Stimulated activated CD8-positive, alpha-beta memory T cell treated with anti-CD3 and anti-CD28 coated beads, Interleukin-15, amount 100 ng/mL, for 1 hour (primary cell): ENCODE measurements at places on chromosomes 3 and 15.

- DNase-seq, result no peak
These were observed 10.9 kb downstream of the CCDC13 start for GRCh38 chr3:42762046-42762724.

- no peak for DNase-seq
These were observed 243.9 kb downstream of the TBL1XR1 start for GRCh38 chr3:176953106-176954060.

DNA sequence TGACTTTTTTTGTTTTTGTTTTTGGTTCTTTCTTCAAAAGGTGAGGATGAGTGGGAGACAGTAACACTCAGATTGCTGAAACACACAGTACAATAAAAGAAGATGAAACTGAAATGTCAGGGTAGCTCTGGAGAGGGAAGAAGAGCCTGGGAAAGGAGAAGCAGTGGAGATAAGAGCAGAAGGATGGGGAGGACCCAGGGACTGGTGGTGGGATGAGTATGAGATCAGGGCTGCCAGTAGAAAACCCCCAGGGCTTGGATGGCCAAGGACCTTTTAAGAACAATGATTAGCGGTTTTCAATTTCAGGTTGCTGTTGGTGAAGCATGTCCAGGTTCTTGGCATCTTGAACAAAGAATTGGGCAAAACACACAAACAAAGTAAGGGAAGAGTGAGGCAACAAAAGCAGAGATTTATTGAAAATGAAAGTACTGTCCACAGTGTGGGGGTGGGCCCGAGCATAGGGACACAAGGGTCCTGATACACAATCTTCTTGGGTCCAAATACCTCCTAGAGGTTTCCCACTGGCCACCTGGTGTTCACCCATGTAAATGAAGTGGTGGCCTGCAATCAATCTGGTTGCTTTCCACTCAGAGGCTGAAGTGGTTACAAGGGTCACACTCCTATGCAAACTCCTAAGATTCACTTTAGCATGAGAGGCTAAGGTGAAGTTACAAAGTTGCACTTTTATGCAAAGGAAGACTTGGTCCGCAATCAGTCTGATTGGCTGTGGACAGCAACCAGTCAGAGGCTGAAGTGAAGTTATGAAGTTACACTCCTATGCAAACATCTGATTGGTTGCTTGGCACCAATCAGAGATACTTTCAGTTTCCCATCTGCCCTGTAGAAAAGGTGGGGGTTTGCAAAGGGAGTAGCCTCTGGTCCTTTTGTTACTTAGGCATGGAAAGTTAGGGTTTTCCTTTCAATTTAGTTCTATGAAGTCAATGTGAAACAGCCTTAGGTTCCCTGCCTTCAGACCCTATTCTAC is 26.1 kb upstream of the MFSD1 start:
- no peak for DNase-seq

- DNase-seq, result no peak
These were observed 105.6 kb downstream of the MEIS2 start for GRCh38 chr15:36994790-36995189.

DNA sequence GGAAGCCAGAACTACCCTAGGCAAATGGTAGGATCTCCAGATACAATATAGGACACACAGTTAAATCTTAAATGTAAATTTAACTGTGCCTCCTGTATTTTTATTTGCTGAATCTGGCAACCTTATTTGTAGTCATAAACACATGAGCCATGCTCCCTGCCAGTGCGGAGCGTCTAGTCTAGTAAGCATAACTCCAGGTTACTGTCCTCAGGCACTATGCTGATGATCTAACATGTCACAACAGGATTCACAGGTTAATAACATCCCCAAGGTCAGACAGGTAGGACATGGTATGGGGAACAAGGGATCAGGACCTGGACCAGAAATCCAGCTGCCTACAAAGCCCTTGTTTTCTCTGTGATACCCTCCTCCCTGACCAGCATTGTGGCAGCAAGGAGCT is 305.1 kb downstream of the CACNA2D3 start:
- DNase-seq, result no peak

GRCh38 chr3:5390221-5390620 is 202.7 kb downstream of the EDEM1 start:
- no peak for DNase-seq

- no peak for DNase-seq
These were observed 25.2 kb downstream of the NOX5 start for GRCh38 chr15:69039516-69040225.

DNA sequence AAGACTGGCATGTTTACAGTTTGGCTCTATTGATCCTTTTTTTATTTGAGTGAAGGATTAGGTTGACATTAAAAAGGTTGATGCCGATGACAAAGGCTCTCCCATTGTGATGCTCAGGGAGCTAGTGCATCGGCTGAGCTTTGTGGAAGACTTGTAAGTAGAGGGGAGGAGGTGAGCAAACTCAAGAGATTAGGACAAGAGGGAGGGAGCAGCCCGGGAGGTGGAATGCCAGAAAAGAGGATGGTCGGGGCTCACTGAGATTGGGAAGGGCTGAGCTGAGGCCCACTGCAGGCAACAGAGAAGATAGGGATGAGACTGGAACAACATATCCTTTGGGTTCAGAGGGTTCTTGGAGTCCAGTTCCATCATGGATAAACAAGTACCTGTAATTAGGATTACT is 26.5 kb upstream of the PSMD6 start:
- no peak for DNase-seq

DNA sequence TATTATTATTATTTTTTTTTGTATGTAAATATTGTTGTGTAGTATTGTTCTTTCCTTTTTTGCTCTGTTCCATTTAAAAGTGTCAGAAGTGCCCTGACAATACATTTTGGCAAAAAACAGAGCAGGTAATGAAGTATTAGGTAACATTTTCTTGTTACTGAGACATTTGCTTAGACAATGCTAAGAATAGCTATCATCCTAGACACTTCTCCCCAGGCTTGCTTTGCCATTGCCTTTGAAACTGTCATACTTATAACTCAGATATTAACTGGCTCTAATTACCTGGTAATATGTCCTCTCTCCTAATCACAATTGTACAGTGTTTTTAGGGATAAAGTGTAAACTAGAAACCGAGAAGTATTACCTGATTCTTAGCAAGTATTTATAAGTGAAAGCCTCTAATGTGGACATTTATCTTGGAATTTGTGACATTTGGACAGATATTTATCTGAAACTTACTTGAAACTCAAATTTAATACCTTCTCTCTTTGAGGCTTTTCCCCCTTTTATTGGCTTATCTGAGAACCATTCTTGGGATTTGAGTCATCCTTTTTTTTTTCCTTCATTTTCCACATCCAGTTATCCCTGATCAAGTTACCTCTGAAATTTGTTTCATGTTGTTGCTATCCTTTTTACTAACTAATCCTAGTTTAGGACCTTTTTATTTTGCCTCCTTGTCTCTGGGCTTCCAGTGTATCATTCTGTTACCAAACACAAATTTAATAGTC is 13.1 kb downstream of the ARIH1 start:
- DNase-seq, result no peak

- DNase-seq, result no peak
These were observed 21.3 kb downstream of the KIF9 start for GRCh38 chr3:47261301-47261700.

GRCh38 chr3:5564278-5564666 is 376.8 kb downstream of the EDEM1 start:
- DNase-seq, result no peak

GRCh38 chr3:100957261-100957986 is 35.8 kb downstream of the ABI3BP start:
- no peak for DNase-seq

DNA sequence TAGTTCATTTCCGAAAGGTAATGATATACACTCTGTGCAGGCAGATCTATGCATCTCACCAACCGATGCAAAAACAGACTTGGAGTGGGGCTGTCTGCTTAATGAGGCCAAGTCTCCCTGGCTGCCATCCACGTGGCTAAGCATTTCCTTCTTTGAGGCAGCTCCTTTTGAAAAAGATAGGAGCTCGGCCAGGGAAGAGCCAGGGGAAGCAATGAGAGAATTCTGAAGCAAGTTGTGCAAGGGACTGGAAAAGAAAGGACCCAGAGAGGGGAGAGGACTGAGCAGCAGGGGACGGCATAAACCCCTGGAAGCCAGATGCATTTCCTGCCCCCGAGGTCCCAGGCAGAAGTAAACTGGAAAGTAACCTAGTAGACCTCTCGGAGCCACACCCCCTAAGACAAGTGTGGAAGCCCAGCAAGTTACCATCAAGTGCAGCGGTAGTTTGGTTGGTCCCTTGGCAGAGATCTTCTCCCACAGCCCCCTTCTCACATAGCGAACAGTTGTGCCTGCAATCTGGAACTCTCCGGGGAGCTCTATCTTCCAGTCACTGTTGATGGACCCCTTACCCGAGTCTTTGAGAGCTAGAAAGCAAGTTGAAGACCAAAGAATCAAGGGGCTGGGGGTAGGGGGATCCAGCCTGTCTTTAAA is 288.2 kb downstream of the ADAMTS17 start:
- no peak for DNase-seq

- no peak for DNase-seq
These were observed 56.6 kb downstream of the P3H2 start for GRCh38 chr3:190064112-190064511.

DNA sequence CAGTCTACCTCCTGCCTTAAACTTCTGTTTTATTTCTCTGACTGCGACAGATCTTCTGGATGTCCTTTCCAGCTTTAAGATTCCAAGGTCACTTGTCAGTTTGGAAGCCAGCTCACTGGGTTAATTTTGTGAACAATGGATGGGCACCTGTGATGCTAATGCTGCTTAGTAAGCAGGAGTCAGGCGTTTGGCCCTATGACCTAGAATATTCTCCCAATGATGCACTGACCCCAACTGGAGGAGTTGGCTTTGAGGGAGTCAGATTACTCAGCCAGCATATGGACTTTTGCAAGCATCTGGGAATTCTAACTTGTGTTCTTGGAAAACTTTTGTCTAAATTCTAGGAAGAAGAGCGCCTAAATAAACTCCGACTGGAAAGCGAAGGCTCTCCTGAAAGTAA is 28.1 kb downstream of the HACD3 start:
- no peak for DNase-seq

DNA sequence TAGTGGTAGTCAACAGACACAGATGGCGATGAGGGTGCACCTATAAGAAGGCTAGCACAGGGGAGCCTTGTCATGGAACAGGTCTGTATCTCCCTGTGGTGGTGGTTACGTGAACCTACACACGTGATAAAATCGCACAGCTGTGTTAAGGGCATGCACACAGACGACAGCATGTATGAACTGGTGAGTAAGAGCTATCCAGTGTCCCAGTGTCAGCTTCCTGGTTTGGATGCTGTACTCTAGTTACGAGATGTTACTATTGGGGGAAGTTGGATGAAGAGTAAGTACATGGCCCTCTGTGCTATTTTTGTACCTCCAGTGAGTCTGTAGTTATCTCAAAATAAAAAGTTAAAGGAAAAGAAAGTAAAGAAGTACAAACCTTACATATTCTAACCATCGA is 38.2 kb downstream of the MTMR10 start:
- DNase-seq, result no peak

- DNase-seq, result no peak
These were observed 4.5 kb downstream of the SLC12A8 start for GRCh38 chr3:125207949-125208568.

DNA sequence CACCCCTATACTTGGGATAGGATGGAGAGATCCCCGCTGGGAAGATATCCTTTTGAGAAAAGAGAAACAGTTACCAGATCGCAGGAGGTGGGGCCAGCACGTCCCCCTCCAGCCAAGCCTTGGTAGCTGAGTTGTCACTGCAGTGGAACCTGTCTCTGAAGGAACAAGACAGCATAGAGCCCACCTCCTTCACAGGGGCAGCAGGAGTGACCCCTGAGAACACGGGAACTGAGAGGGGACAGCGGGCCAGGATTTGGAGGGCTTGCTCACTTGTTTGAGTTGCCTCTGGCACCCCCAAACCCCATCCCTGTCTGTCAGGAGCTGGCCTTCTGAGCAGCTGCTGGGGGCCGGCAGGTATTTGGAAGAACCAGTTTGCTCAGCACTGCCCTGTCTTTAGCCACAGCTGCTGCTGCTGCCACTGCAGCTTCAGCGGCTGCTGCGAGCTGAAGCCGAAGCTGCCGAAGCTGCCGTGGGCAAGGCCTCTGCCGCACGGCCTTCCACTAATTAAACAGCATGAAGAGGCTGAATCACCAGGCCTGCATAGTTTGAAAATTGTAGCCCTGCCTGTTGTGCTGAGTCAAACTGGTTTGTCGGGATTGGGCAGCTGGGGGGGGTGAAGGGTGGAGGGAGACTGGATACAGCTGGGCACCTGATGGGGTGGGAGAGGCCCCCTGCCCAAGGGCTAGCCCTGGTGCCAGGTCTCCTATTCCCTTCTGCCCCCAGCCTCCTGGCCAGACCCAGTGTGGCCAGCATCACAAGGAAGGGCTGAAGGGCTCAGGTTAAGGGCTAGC is 4.0 kb downstream of the EPHB3 start:
- DNase-seq, result no peak

GRCh38 chr15:71231758-71232157 is 116.5 kb downstream of the THSD4 start:
- no peak for DNase-seq
